T-cell (primary cell): ENCODE measurements at places on chromosomes 6 and 20. TPM values are rescaled to one million over a fixed set of nuclear protein-coding genes. Genes with fewer than 3 reads are reported as not detected.

DNA sequence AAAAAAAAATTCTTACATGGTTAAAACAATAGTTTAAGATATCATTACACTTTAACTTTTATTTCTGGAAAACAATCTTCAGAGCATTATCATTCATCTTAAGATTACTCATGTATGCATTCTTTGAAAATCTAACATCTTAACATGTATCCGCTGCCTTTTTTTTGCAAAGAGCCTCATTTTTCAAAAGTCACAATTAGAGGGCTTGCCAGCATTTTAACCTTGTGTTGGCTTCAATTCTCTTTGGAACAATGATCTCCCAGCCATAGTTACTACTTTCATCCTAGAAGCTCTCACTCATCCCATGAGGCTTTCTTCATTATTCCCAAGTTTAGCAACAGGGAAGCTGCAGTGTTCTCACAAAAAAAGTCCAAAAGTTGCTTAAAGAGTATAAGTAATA, 330.8 kb downstream of the BCKDHB start:
- no peaks in the 10 kb centered on the region for H3K36me3 ChIP-seq
- no peak for DNase-seq
- no peak overlapping the region for H3K27ac ChIP-seq

- DNase-seq, result no peak
- H3K27me3 ChIP-seq, result no peaks in the 10 kb centered on the region
- H3K4me3 ChIP-seq, result no peak overlapping the region
Observed at GRCh38 chr20:23626040-23626620, 11.6 kb downstream of the CST3 start.

DNA sequence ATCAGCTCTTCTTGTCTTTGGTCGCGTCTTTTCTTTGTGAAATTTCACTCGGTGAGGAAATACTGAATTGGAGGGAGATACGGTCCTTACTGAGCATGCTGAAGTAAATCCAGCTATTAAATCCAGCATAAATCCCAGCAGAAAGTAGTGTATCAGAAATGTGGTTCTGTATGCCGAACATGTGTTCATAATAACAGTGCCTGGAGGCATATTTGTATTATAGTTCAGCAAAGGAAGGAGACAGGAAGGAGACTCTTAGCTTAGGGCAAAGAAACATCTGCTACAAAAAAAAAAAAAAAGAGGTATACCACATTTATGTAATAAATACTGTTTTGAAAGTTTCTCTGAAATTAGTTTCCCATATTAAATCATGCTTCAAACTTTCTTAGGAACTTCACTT, 211.8 kb downstream of the PLCB4 start:
- DNase-seq, result no peak
- no peaks in the 10 kb centered on the region for H3K36me3 ChIP-seq
- H3K4me3 ChIP-seq, result no peak overlapping the region
- H3K27me3 ChIP-seq, result no peaks in the 10 kb centered on the region
- no peaks in the 10 kb centered on the region for H3K4me1 ChIP-seq
- H3K27ac ChIP-seq, result no peak overlapping the region

DNA sequence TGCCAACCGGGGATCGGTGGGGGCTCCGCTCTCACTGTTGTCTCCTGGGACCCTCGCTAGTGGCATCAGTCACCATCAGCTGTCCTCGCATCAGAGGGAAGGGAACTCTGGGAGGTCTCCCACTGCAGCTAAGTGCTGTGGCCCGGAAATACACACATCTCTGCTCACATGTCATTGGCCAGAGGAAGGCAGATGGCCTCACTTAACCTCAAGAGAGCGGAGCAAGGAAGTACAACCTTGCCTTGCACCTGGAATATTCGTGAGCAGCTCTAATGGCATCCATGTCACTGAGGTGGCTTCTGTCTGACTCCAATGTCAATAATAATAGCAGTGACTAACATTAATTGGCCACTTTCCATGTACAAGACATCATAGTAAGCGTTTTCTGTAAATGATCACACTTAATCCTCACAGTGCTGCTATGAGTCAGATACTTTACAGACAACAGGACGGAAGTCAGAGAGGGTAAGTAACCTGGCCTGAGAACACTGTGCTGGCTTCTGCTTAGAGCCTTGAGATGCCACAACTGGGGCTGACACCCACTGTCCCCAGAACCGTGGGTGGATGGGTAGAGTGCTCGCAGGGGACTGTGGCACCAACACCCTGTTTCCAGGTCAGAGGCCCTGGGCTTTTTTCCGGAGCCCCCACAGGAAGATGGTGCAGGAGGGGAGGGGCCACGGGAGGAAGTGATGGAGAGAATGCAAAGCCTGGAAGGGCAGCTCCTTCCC, 6.0 kb downstream of the LHFPL5 start:
- H3K4me1 ChIP-seq, result no peaks in the 10 kb centered on the region
- DNase-seq, result no peak

- peaks cover 6% of the 10 kb centered on the region for H3K4me1 ChIP-seq
- H3K4me3 ChIP-seq, result no peak within 1 kb of the TSS
- no peak within 1 kb of the TSS for H3K27ac ChIP-seq
- no peak for DNase-seq
- H3K27me3 ChIP-seq, result peaks cover 45% of the 10 kb centered on the region
Observed at GRCh38 chr6:33746651-33747100, at the start of gene IP6K3. TSS of gene IP6K3 (minus strand) at chr6:33746905. CDS start at chr6:33735476, 11,429 bp downstream.

- no peak overlapping the region for H3K27ac ChIP-seq
- no peak overlapping the region for H3K4me3 ChIP-seq
- DNase-seq, result no peak
- no peaks in the 10 kb centered on the region for H3K27me3 ChIP-seq
- H3K36me3 ChIP-seq, result no peaks in the 10 kb centered on the region
Observed at GRCh38 chr6:135397172-135397952, 100.2 kb downstream of the AHI1 start.

DNA sequence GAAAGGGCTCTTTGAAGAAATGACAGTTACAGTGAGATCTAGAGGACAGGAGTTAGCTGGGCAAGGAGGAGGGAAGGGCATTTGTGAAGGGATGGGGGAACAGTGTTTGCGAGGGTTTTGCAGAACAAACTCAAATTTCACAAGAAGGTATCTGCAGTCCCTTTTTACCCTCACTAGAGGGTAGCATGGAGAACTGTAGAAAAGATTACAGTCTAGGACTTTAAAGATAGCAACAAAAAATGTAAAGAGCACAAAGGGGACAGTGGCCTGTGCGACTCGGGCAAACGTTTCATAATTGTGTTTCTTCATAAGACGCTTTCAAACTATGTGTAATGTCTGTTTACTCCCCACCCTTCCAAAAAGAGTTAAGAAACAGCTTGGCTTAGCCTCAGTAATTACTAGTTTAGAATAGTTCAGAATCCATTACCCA, 21.2 kb upstream of the ASXL1 start:
- DNase-seq, result no peak
- no peak overlapping the region for H3K27ac ChIP-seq
- H3K4me3 ChIP-seq, result no peak overlapping the region
- H3K27me3 ChIP-seq, result no peaks in the 10 kb centered on the region
- H3K36me3 ChIP-seq, result peaks cover 13% of the 10 kb centered on the region
- no peaks in the 10 kb centered on the region for H3K4me1 ChIP-seq

The HEBP2 gene
- total RNA-seq, result 45.7 TPM

DNA sequence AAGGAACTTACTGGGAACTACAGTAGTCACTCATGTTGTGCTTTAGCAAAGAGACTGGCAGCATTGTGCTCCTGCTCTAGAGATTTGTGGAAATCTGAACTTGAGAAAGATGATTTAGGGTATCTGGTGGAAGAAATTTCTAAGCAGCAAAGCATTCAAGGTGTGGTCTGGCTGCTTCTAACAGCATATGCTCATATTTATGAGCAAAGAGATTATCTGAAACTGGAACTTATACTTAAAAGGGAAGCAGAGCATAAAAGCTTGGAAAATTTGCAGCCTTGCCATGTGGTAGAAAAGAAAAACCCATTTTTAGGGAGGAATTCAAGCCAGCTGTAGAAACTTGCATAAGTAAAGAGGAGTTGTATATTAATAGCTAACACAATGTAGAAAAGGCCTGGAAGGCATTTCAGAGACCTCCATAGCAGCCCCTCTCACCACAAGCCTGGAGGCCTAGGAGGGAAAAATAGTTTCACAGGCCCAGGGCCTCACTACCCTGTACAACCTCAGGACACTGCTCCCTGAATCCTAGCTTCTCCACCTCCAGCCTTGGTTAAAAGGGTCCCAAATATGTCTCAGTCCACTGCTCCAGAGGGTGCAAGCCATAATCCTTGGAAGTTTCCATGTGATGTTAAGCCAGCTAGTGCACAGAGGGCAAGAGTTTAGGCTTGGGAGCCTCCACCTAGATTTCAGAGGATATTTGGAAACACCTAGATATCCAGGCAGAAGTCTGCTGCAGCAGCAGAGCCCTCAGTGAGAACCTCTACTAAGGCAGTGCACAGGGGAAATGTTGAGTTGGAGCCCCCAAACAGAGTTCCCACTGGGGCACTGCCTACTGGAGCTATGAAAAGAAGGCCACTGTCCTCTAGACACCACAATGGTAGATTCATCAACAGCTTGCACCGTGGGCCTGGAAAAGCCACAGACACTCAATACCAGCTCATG, 6.6 kb downstream of the EPM2A start:
- DNase-seq, result no peak

- peaks cover 5% of the 10 kb centered on the region for H3K27me3 ChIP-seq
- peaks cover 13% of the 10 kb centered on the region for H3K4me1 ChIP-seq
- H3K27ac ChIP-seq, result no peak overlapping the region
- no peak for DNase-seq
- H3K36me3 ChIP-seq, result no peaks in the 10 kb centered on the region
- H3K4me3 ChIP-seq, result no peak overlapping the region
Observed at GRCh38 chr6:13273202-13273930, 55.0 kb downstream of the TBC1D7 start.

GRCh38 chr6:168022488-168023321, 25.2 kb downstream of the KIF25 start:
- no peak for DNase-seq
- no peak overlapping the region for H3K27ac ChIP-seq
- no peaks in the 10 kb centered on the region for H3K4me1 ChIP-seq

The HUS1B gene
- 2.8 TPM for total RNA-seq

The RNF146 gene
- 31.6 TPM for total RNA-seq

- H3K27ac ChIP-seq, result no peak overlapping the region
- no peaks in the 10 kb centered on the region for H3K36me3 ChIP-seq
- no peaks in the 10 kb centered on the region for H3K4me1 ChIP-seq
- peaks cover 25% of the 10 kb centered on the region for H3K27me3 ChIP-seq
- DNase-seq, result no peak
- no peak overlapping the region for H3K4me3 ChIP-seq
Observed at GRCh38 chr20:48155268-48155667, 370.0 kb upstream of the SULF2 start.

The FOXP4 gene
- 9.5 TPM for total RNA-seq

- H3K27ac ChIP-seq, result no peak overlapping the region
- H3K36me3 ChIP-seq, result no peaks in the 10 kb centered on the region
- H3K4me3 ChIP-seq, result no peak overlapping the region
- DNase-seq, result no peak
- no peaks in the 10 kb centered on the region for H3K4me1 ChIP-seq
Observed at GRCh38 chr6:123316733-123317323, 319.9 kb downstream of the TRDN start.

DNA sequence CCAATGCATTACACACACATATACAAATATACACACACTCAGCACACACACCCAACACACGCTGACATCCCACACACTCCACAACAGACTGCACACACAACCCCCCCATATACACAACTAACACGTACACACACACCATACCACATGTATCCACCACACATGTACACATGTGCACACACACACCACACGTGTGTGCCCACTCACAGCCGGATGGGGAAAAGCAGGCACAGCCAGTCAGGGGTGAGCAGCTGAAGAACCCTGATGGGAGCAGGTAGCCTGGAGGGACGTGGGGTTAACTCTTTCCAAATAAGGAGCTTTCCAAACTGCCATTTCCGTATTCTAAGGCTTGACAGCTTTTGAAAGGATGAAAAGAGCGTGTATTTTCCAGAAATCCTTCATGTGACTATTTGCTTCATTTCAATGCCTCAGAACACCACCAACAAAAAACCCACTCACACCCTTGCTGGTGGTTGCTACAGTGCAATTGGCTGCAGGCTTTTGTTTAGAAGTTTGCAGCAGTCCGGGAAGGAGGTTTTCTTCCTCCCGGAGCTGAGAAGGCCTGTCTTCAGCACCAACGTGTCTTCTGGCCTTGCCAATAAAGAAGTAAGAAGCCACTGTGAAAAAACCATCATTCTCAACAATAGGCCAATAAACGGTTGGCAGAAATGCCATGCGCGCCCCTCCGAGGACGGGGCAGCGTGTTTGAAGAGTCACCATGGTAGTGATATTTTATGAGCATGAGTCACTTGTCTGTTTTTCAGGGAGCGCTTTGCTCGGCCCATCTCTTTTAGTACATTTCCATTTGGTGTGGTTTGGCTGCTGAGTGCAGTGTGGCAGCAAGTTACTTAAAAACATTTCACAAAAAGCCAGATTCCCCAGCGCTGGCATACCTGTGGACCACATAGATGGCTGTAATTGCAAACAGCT, 131.3 kb upstream of the GMDS start:
- H3K4me3 ChIP-seq, result no peak overlapping the region
- DNase-seq, result no peak
- H3K36me3 ChIP-seq, result no peaks in the 10 kb centered on the region
- no peaks in the 10 kb centered on the region for H3K4me1 ChIP-seq
- no peak overlapping the region for H3K27ac ChIP-seq

DNA sequence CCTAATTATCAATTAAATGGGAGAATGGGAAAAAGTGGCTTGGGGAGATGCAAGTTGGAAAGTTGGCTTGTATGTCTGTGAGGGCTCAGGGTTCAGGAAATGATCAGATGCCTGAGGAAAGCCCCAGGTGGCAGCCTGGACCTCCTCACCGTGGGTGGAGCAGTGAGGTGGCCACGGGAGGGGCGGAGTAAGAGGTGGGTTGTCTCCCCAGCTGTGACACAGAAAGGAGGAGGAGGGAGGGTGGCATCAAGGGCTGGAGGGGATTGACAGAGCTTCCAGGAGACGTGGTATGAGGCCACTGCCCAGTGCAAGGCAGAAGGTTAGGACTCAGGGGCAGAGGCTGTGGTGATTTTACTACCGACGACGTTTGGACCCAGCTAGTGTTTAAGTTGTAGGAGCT, 672.2 kb downstream of the PRKN start:
- H3K27ac ChIP-seq, result no peak overlapping the region
- H3K4me1 ChIP-seq, result no peaks in the 10 kb centered on the region
- no peak overlapping the region for H3K4me3 ChIP-seq
- H3K27me3 ChIP-seq, result no peaks in the 10 kb centered on the region
- no peaks in the 10 kb centered on the region for H3K36me3 ChIP-seq

DNA sequence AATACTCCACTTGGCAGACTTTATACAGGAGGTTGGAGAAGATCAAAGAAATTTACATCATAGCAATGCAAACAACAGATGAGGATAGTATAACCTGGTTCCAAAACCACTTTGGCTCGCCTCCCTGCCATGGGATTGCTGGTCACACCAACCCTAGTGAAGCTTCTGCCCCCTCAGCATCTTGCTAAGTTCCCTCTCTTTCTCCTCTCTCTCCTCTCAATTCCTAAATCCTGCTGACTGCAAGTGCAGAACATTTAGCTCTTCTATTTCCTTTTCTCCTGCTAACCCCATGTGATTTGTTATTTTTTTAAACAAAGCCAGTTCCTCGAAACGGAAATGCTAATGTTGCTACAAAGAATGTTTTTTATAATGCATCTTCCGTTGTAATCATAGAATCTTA, 50.3 kb upstream of the LY86 start:
- H3K4me1 ChIP-seq, result no peaks in the 10 kb centered on the region
- no peak overlapping the region for H3K27ac ChIP-seq
- peaks cover 10% of the 10 kb centered on the region for H3K27me3 ChIP-seq
- H3K4me3 ChIP-seq, result no peak overlapping the region

The ADGRG6 gene
- total RNA-seq, result 0.53 TPM

The SLC35D3 gene
- total RNA-seq, result not detected

- no peaks in the 10 kb centered on the region for H3K27me3 ChIP-seq
- DNase-seq, result no peak
- no peak overlapping the region for H3K27ac ChIP-seq
- H3K4me3 ChIP-seq, result no peak overlapping the region
- peaks cover 22% of the 10 kb centered on the region for H3K4me1 ChIP-seq
Observed at GRCh38 chr20:46206025-46206424, 87.9 kb downstream of the CD40 start.
